CD4-positive, alpha-beta T cell treated with Interleukin-17A for 1 hour (primary cell): ENCODE measurements at places on chromosomes 4 and X.

GRCh38 chrX:13937370-13938050, 92.2 kb downstream of the GEMIN8 start:
- DNase-seq: no peak

- no peak for DNase-seq
Measured at GRCh38 chr4:25921922-25922321, 7.9 kb downstream of the SMIM20 start.

DNA sequence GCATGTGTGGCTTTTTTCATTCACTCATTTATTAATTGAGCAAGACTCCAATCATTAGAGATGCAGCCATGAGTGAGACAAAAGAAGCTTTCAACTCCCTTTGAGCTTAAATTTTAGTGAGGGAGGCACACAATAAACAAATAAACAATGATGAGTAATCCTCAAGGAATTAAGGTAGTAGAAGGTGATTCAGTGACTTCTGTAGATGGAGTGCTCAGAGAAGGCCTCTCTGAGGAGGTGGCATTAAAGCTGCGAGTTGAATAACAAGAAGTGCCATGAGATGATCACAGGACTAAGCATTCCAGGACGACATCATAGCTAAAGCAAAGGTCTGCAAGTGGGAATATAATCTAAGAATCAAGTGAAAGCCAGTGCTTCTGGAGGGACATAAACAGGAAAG, 77.6 kb downstream of the NWD2 start:
- no peak for DNase-seq

DNA sequence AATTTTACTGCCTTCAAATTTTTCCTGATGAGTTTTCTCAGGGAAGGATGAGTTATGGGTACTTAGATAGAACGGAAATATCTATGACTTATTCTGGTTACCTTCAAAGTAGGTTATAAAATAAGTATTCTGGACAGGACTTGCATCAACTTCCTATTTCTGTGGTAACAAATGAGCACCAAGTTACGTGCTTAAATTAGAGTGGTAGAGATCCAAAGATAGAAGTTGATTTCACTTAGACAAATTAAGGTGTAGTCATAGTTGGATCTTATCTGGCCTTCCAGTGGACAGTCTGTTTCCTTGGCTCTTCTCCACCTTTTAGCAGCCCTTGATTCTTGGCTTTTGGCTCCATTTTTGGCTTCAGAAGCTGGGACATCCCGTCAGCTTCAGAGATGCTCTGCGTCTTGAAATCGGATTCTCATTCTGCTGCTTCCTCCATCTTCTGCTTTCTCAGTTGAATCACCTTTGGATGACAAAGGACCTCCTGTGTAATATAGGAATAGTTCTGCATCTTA, 109.9 kb downstream of the ZNF518B start:
- no peak for DNase-seq
